Muscle of arm (tissue), 14 donors: ENCODE measurements at places on chromosomes 4 and X. TPM values are rescaled to one million over a fixed set of nuclear protein-coding genes. Genes with fewer than 3 reads are reported as not detected.
A peak's percentile ranks its signal among the peaks of the same experiment; 100 is the strongest.

GRCh38 chrX:136146614-136147314 lies 569 bp upstream of the FHL1 start:
- no peak for DNase-seq

Gene FATE1
- 2.6 TPM for polyA plus RNA-seq

- DNase-seq: no peak
These were observed 1093.0 kb upstream of the TENM3 start for GRCh38 chr4:181150191-181150590.

DNA sequence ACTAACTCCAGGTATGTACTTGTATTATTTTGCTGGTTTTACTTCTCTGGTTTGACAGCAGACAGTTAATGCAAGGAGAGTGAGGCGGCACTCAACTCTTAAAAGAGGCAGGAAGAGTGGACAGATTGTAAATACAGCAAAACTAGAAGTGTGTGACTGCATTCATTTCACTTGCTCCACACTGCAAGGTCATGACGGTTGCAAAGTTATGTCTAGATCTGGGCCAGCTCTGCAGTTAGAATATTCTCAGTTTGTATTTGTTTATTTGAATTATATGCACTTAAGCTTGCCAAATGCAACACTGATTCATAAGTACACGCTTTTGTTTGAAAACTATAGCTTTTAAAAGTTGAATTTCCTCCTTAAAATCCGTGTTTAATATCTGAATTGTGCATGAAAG lies 148.9 kb downstream of the STIM2 start:
- no peak for DNase-seq

Gene ASB9
- polyA plus RNA-seq: not detected

Gene HTN1
- not detected for polyA plus RNA-seq

GRCh38 chr4:184896868-184897715 lies 71.3 kb upstream of the ACSL1 start:
- DNase-seq: no peak

GRCh38 chr4:139732991-139733570 lies 67.5 kb downstream of the MGST2 start:
- no peak for DNase-seq

DNA sequence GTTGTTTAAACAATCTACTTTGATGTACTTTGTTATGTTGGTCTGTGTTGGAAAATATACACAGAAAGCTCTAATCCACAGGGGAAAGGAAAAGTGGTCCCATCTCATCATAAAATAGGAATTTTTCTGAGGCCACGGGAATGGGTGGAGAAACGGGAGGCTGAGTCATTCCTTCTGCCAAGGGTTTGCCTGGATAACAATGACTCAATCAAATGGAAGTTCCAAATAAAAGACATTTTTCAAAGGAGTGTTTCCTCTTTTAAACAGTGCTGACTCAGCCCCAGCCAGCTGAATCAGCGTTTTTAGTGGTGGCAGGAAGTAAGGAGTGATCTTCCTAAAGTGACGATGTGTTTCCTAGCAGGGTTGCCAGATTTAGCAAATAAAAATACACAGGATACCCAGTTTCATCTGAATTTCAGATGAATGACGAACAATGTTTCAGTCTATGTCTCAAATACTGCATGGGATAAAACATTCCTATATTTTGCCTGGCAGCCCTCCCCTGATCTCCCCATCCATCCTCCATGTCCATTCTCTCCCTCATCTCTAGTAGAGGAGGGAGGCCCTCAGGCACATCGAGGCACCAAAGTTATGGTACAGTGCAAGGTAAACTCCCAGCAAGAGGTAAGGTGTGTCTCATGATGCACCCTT lies 345.4 kb upstream of the GATB start:
- DNase-seq: peak; percentile 69

Gene NXF2
- polyA plus RNA-seq: not detected

DNA sequence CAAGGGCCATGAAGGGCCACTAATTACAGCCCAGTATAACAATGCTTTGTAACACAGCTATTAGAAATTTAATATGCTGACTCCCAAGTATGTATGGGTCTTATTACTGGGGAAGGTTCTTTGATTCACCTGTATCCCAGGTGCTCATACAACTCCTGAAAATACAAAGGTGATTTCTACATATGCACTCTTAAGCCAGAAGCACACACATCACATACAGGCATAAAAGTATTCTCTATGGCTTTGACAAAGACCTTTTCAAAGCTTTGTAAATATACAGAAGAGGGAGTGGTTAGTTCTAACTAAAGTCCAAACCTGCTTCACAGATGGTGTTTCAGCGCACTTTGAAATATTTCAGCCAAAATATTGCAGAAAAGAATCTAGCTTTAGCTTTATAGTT lies 191.5 kb downstream of the SNCA start:
- no peak for DNase-seq

Gene RNF212
- polyA plus RNA-seq: 3.2 TPM

Gene MAML3
- 5.2 TPM for polyA plus RNA-seq

GRCh38 chrX:152131525-152131924 lies 6.9 kb downstream of the MAGEA10 start:
- no peak for DNase-seq

Gene PAPSS1
- polyA plus RNA-seq: 64.4 TPM

DNA sequence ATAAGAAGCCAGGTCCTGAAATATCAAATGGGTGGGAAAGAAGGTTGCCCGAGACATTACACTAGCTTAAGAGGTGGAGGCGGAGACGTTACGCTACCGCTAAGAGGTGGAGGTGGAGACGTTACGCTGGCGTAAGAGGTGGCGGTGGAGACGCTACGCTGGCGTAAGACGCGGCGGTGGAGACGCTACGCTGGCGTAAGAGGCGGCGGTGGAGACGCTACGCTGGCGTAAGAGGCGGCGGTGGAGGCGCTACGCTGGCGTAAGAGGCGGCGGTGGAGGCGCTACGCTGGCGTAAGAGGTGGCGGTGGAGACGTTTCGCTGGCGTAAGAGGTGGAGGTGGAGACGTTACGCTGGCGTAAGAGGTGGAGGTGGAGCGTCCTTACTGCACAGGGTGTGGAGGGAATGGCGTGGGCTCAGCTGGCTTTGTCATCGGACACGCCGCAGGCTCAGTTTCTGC lies 12.8 kb downstream of the CYP4V2 start:
- DNase-seq: no peak

Gene RPA4
- not detected for polyA plus RNA-seq

DNA sequence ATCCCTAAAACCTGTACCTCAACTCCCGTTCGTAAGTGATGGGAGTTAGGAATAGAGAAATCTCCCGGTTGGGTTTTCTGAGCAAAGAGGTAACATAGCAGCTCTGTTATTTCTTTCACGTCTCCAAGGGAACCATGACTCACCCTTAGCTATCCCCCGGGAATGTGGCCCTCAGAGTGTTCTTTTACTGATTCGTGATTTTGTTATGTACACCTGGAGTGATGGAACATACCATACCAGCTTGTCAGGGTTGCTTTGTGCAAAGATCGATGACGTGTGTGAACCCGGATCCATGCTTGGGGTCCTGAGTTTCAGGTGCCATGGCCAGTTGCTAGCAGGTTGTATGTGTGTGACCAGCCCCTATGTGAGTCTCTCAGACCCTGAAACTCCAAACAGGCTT lies 52.6 kb downstream of the HPRT1 start:
- no peak for DNase-seq
